ENCODE measurements at places on chromosomes 7 and 10.
A peak's percentile ranks its signal among the peaks of the same experiment; 100 is the strongest.

GRCh38 chr10:95411635-95412034 lies 120.8 kb upstream of the PDLIM1 start:
- no peak for DNase-seq

- DNase-seq: no peak
Observed at GRCh38 chr10:124193309-124193696, 99.9 kb upstream of the CHST15 start.

GRCh38 chr10:126012485-126012884 lies 116.1 kb downstream of the FANK1 start:
- DNase-seq: no peak

DNA sequence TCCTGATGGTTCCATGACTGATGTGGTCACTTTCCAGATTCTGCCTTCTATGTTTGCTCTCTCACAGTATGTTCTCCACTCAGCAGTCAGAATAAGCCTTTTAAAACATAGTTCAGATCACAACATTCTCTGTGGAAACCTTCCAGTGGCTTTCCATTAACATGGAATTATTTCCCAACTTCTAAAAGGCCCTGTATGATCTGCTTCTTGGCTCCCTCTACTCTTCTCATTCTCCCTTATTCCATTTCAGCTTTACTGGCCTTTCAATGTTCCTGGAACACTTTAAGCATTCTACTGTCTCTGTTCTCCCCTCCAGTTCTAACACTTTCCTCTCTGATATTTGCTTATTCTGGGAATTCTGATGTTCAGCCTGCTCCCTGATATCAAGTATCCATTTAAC lies 325.6 kb downstream of the THSD7A start:
- DNase-seq: no peak

- DNase-seq: no peak
Observed at GRCh38 chr10:96675846-96676245, 44.5 kb downstream of the PIK3AP1 start.

- peak; percentile 29 for DNase-seq
Observed at GRCh38 chr10:121524157-121524817, 74.0 kb downstream of the FGFR2 start.

GRCh38 chr7:51158742-51159445 lies 157.7 kb downstream of the COBL start:
- DNase-seq: no peak

DNA sequence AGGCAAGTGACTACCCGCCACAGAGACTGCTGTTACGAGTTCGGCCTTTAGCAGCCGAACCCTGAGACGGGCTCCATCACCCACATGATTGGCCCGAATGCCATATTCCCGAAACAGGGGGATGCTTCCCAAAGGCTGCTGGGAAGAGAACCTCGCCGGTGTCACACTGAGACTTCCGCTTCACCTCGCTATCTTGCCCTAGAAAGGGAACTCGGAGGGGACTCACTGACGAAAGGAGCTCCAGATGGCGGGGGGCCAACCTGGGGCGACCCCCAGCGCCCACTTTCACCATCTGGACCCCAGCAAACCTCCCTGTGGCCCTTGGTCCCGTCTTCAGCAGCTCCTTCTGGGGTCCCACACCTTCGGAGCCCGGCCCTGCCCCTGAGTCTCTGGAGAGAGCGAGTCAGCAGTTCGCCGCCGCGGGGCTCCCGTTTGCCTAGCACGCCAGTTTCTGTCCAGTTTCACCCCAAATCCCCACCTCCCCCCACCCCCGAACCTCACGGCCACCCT lies 529 bp downstream of the HPS1 start:
- DNase-seq: no peak

GRCh38 chr7:12759151-12759550 lies 71.7 kb downstream of the ARL4A start:
- no peak for DNase-seq

- no peak for DNase-seq
Observed at GRCh38 chr10:121572859-121573537, 25.2 kb downstream of the FGFR2 start.

DNA sequence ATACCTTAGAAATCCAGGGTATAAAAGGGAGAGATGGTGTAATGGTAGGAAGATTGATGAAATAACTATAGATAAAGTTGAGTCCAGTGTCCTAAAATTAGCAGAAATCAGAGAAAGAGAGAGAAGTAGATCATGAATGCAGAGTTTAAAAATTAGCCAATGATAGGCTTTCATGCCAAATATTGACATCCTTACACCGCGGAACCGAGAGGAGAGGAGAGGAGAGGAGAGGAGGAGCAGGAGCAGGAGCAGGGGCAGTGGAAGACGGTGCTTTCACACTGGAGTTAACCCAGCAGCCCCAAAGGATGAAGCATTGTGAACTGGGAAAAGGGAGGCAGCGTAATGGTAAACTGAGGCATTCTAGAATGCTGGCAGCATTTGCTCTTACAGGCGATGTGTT lies 34.2 kb upstream of the LAMB4 start:
- DNase-seq: no peak

- no peak for DNase-seq
Observed at GRCh38 chr10:110214371-110214826, 7.0 kb downstream of the MXI1 start.

- DNase-seq: peak; percentile 91
Observed at GRCh38 chr10:3785251-3785850, 342 bp upstream of the KLF6 start.

DNA sequence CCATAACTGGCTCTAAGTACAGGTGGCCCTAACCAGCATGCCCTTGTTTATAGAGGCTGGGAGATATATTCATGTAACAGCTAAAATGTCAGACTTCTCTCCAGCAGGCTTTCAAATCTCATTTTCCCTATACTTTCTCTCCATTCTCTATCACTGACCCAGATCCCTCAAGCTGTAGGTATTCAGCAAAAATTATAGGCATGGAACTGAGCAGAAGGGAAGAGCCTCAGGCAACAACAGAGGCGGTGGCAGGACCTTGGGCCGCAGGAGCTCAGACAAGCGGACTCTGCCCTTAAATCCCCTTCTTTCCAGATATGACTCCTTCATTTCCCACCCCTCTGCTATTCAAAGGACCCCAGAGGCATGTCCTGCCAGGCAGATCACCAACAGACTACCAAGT lies 417.4 kb downstream of the PLXNA4 start:
- DNase-seq: no peak

GRCh38 chr10:56258991-56259390 lies 102.1 kb downstream of the ZWINT start:
- no peak for DNase-seq

DNA sequence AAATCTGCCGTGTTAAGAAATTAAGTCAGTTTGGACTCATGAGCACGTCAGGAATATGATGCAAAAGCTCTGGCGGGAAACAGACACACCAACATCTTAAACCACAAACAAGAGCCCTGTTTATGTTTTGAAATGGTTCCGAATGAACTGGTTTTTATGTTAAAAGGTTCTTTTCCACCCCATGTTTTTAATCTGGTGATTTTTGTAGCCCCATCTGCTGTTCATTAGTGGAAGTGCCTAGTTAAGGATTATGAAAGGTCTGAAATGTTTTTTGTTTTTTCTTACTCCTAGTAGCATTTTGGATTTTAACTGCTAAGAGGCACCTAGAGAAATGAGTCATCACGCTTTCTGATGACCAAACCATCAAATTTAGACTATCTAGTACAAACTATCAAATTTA lies 404.1 kb upstream of the MKI67 start:
- no peak for DNase-seq

DNA sequence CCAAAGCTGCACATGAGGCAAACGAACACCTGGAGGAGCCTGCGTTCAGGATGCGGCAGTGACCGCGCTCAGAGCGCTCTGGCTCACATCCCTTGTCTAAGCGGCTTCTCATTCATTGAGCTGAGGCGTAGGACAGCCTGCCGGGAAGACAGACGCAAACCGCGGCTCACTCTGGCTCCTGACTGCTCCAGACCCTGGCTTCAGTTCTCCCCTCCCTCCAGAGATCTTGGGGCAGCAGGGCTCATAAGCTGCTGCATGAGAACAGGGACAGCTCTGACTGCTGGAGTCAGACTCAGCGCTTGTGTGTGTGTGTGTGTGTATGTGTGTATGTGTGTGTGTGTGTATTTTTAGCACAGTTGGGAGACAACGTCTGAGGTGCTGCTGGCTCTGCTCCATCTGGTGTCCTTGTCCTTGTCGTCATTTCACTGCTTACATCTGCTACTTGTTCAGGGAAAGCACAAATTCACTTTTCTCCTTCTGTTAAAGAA lies 15.8 kb upstream of the LYZL2 start:
- DNase-seq: no peak

GRCh38 chr10:27153845-27154193 lies 365 bp downstream of the YME1L1 start:
- no peak for DNase-seq

GRCh38 chr7:123797673-123798531 lies 47.1 kb upstream of the HYAL4 start:
- DNase-seq: peak; percentile 45

- no peak for DNase-seq
Observed at GRCh38 chr10:72735288-72735936, 43.5 kb downstream of the MCU start.

DNA sequence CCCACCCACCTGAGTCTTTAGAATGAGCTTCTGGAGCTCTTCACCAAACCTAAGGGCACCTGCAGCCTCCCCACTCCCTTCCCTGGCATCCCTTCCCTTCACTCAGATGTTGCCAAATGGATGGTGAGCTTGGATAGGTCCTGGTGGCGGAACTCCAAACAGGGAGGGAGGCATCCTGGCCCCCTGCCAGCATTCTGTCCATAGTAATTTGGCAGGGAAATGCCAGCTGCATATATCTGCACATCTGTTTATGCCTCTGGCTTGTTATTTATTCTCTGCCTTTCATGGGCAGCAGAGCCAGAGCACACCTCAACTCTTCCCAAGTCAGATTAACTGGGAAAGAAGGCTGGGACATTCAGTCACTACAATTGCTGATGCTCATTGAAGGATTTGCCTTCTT lies 18.1 kb downstream of the KAZALD1 start:
- DNase-seq: no peak

DNA sequence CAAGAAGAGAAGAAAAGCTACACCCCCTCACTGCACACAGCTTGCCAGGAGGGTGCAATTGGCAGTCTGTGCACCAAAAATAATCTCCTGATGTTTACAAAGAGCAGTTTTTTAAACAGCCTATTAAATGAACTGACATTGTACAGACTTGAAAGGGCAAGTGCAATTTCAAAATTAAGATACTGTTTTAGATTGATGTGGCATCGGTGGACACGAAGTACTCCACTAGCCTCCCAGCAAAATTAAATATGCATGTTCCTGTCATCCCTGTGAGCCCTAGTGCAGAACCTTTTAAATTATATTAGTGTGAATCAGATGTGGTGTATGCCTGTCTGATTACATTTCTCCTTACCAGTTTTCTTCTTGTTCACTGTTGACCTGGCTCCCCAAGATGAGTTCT lies 87.9 kb downstream of the WIPF3 start:
- DNase-seq: no peak

DNA sequence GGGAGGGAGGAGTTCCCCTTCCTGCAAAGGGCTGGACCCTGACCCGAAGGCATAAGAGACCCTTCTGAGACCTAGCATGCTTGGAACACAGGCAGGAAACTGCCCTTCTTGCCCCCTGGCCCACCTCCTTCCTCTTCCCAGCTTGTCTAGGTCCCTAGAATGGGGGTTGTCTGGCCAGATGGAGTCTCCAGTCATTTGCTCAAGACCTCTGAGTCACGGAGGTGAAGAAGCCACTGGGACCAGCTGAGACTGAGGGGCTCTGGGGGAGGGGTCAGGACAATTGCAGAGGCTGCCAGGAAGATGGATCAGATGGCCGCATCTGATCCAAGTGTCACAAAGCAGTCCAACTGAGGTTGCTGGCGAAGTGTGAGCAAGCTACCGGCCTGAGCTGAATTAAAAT lies 46.2 kb downstream of the COL13A1 start:
- no peak for DNase-seq

DNA sequence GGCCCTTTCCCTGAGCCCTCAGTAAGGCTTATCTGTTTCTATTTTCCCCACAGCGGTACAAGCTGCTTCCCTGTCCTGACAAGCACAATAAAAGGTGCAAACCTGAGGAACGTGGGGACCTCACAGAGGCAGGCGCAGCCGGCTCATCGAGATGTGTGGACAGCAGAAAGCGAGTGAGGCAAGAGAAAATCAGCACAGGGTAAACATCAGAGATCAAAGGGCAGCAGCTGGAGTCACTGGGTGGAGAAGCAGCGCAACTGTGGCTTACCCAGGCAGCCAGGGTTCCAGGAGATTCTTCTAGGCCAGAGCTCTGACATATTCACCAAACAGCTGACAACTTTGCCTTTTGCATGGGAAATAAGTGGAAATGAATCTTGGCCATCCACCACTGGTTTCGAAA lies 212.6 kb downstream of the WDR11 start:
- no peak for DNase-seq

- no peak for DNase-seq
Observed at GRCh38 chr10:118045837-118046394, 825 bp downstream of the RAB11FIP2 start.

- DNase-seq: no peak
Observed at GRCh38 chr7:101874028-101874427, 56.6 kb downstream of the CUX1 start.

GRCh38 chr10:43324876-43325275 lies 46.6 kb upstream of the FXYD4 start:
- no peak for DNase-seq

- no peak for DNase-seq
Observed at GRCh38 chr10:85147346-85148250, 819.2 kb downstream of the CCSER2 start.

DNA sequence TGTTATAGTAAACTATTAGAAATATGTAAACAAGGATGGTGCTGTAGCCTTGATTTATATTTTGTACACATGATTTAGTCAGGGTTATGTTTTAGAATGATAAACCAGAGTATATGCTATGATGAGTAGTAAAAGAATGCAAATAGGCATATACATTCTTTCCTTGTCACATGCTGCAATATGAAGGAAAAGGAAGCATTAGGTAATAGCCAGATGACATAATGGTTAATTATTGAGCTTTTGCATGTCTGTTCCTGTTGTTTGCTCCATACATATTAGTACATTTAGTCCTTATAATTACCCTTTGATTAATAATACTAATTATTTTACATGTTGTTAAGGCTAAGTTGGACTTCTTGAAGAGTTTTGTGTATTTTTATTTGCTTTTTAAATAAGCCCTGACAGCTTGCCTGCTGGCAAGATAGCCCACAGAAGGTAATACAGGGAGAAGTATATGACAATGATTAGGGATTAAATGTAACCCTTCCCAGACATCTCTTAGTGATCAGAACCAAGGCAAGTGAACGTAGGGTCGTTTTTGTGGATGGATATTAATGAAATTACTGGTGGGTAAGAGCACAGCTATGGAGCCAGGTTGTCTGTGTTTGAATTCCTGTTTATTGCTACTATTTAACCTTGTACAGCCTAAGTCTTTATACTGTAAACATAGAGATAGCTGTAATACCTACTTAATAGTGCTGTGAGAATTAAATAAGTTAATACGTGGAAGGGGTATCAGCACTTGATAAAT lies 68.4 kb downstream of the PHTF2 start:
- no peak for DNase-seq

- no peak for DNase-seq
Observed at GRCh38 chr10:32189400-32190084, 133.3 kb upstream of the KIF5B start.
